T47D (cell line): ENCODE measurements at places on chromosomes 4 and X.

GRCh38 chr4:3077796-3078195, 3.3 kb downstream of the HTT start:
- no peak for DNase-seq

DNA sequence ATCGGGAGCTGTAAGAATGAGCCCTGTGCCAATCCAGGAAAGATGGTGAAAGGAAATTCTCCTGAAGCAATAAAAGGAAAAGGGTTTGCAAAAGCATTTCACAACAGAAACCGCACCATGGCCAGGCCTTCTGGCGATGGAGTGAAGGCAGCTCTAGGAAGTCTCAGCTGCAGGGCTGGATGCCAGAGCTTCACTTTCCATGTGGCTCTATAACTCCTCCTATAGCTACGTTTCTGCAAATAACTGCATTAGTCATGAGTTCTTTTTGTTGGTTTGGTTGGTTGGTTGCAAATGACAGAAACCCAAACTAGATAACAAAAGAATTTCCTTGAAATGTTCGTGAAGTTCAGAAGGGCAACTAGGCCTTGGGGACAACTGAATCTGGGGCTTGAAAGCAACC, 84.6 kb downstream of the RELL1 start:
- peak; percentile 79 for DNase-seq

DNA sequence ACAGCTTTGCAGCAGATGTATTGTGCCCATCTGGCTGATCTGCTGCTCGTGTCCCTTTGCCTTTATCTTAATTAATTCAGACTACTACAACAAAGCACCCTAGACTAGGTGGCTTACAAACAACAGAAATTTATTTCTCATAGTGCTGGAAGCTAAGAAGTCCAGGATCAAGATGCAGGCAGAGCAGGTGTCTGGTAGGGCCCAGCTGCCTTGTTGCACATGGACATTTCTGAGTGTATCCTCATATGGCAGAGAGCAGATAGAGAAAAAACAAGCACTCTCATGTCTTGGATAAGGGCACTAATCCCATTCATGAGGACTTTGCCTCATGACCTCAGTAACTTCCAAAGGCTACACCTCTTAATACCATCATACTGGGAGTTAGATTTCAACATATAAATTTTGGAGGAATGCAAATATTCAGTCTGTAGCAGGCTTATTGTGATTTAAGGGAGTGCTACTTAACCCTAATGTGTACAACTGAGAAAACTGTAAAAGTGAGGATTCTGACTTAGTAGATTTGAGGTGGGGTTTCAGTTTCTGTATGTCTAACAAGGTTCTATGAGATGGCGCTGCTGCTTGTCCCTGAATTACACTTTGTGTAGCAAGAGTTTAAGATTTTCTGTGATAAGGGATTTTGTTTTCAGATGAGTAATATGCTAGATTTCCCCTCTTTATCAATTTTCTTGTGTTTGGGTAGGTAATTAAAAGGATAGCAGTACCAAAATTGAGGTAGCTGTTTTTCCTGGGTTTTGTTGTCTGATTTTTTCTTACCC, 473.2 kb upstream of the TECRL start:
- no peak for DNase-seq

GRCh38 chr4:27662426-27662825, 801.8 kb downstream of the STIM2 start:
- no peak for DNase-seq

DNA sequence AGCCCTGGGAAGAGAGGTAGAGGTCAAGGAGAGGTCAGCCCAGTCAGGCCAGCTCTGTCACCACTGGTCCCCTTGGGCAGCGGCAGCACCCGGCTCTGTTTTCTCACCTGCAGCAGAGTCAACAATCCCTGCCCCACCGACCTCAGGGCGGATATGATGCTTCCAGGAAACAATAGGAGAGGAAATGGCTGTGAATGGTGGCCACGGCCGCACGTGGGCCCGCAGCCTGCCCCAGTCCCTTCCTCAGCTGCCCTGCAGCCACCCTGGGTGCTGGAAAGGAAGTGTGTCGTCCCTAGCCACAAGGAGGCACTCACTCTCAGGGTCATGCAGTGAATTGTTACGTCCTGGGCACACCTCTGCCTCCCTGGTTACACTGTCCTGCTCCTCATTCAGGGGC, 92.5 kb upstream of the ENPP6 start:
- no peak for DNase-seq

DNA sequence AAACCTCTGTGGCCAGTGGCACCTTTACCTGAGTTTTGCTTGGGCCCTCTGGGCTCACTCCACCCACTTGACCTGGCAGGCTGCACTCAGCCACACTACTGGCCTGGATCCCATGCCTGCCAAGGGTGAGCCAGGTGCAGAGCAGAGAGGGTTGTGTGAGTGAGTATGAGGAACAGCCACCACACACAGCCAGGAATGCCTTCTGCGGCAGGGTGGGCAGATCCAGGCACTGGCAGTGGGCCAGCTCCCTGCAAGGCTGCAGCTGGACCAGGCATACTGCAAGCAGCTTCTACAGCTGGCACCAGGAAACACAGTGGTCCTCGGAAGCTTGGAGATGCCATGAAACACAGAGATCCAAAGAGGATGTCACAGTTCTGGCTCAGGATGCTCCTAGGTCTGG, 570.1 kb upstream of the ACTRT1 start:
- DNase-seq: no peak

GRCh38 chr4:123017636-123018395, 95.4 kb upstream of the NUDT6 start:
- no peak for DNase-seq

- DNase-seq: no peak
These were observed 1715.2 kb upstream of the ADGRL3 start for GRCh38 chr4:59484944-59485343.

DNA sequence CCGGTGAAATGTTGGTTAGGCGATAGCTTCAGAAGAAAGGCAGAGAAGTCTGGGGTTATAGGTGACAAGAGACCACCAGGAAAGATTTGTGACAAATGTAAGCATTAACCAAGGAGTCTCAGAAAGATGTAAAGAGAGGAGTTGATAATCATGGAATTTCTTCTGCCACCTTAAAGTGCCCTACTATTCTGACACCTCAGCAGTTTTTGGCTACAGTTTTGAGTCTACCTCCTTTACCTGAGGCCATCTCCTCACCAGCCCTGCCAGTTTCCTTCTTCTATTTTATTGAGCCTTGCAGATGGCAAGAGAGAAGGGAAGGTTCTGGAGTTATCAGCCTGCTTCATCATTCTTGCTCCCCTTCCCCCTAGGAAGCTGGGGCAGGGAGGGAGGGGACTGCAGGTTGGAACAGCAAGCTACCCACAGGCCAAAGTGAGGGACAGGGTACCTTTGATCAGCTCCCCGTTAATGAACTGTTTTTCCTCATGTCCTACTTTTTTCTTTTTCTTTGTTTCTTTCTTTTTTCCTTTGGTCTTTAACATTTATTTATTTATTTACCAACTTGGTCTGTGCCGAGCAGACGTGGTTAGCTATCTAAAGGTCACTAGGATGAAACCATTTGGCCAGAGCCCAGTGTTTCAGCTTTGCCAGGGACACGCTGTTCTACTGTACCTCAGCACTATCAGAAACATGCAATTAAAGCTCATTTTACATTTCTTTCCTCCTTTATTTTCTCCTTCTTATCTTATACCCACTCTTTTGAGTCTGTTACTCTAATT, 438.7 kb upstream of the AR start:
- DNase-seq: no peak

- DNase-seq: no peak
These were observed 377.2 kb upstream of the FTHL17 start for GRCh38 chrX:31449081-31449480.

- no peak for DNase-seq
These were observed 86.5 kb downstream of the GLRA3 start for GRCh38 chr4:174742561-174742960.

GRCh38 chr4:20251796-20252655, at the start of gene SLIT2:
Gene SLIT2 (plus strand): TSS chr4:20251905. CDS start chr4:20253816, 1,911 bp downstream.
- no peak for DNase-seq

DNA sequence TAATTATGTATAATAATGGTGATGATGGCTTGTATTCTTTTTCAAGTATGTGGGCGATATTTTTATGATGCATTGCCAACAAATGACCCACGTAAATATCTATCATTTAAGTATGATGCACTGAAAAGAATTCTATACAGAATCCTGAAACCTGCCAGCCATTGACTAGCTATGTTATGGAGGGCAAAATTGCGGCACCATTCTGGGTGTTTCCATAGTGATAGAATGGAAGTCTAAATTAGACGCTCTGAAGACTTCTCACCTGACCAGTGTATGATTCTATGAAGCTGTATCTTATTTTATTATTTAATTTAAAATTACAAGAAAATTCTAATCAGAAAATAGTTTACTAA, 677 bp upstream of the CENPC start:
- no peak for DNase-seq

- DNase-seq: no peak
These were observed 260.5 kb downstream of the TMA16 start for GRCh38 chr4:163755013-163755412.

DNA sequence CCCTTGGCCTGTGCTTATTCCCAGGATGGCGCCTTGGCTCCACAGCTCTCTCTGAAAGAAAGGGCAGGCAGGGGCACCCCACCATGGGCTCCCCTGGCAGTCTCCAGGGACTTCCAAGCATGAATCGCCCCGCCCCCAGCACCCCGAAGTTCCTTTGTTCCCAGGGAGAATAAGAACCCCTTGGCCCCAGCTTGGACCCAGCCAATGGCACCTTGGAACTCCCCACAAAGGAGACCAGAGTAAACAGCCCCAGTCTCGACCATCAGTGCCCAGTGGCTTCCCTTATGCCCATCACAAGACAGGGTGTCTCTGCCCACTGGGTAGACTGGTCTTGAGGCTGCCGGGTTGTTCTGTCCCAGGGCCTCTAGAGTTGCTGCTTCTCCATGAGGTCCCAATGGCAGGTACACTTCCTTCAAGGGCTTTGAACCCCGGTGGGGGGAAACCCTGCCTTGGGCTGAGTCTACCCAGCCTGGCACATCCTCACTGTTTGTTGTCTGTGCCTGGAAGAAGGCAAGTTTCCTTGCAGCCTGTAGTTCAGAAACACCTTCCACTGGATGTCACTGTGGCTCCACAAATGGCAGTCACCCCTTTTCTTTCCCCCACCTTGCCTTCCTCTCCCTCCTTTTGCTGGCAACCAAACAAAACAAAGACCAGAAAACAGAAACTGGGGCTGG, 30.8 kb downstream of the NBDY start:
- no peak for DNase-seq
